ENCODE measurements at places on chromosomes 5 and 9. TPM values are rescaled to one million over a fixed set of nuclear protein-coding genes. Genes with fewer than 3 reads are reported as not detected.
A peak's percentile ranks its signal among the peaks of the same experiment; 100 is the strongest.

KIF4B gene
- not detected for total RNA-seq

- H3K27ac ChIP-seq, result no peak overlapping the region
- H3K36me3 ChIP-seq, result peaks cover 21% of the 10 kb centered on the region
- no peak overlapping the region for H3K4me3 ChIP-seq
- no peak for DNase-seq
Measured at GRCh38 chr9:111533099-111533790, 8.3 kb downstream of the ZNF483 start.

DNA sequence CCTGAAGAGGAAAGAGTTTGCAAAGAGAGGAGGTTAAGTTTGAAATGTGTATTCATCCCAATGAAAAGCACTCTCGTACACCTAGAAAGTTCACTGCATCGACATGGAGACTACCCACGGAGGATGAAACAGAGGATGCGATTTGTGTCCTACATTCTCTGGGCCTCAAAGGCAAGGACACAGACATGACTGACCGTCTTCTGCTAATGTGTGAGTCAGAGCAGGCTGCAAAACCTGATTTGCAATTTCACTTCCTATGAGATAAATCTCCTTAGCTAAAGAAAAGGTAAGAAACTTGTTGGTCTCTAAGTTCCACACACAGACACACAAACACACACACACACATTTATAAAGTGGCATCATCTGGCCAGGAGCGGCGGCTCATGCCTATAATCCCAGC lies 98.6 kb downstream of the GNAQ start:
- H3K4me3 ChIP-seq, result no peak overlapping the region
- no peak overlapping the region for H3K27ac ChIP-seq
- H3K36me3 ChIP-seq, result no peaks in the 10 kb centered on the region
- DNase-seq, result no peak

IRX1 gene
- 13.8 TPM for total RNA-seq

DNA sequence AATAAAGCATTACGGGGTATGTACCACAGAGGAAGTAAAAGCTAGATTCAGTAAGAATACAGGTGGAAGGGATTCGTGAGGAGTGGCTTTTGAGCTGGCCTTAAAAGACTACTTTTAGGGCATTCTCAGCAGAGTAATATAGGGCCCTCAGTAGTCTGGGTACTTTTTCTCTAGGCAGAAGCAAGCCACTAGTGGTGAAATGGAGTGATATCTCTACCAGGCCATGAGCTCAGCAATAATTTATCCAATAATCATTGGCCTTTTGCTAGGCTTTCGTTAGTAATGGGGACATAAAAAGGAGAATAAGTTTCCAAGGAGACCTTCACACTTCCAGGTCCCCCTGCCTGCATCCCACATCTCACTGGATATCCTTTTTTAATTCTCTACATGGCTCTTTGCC lies 1.7 kb downstream of the POLR3G start:
- no peak for DNase-seq
- H3K4me1 ChIP-seq, result peaks cover 22% of the 10 kb centered on the region
- no peak overlapping the region for H3K27ac ChIP-seq
- no peak overlapping the region for H3K4me3 ChIP-seq

- peaks cover 5% of the 10 kb centered on the region for H3K36me3 ChIP-seq
- no peaks in the 10 kb centered on the region for H3K4me1 ChIP-seq
- DNase-seq, result no peak
- H3K27ac ChIP-seq, result no peak overlapping the region
- H3K4me3 ChIP-seq, result no peak overlapping the region
Measured at GRCh38 chr5:175712313-175712680, 54.4 kb downstream of the HRH2 start.

TPPP gene
- total RNA-seq, result 0.17 TPM

DNA sequence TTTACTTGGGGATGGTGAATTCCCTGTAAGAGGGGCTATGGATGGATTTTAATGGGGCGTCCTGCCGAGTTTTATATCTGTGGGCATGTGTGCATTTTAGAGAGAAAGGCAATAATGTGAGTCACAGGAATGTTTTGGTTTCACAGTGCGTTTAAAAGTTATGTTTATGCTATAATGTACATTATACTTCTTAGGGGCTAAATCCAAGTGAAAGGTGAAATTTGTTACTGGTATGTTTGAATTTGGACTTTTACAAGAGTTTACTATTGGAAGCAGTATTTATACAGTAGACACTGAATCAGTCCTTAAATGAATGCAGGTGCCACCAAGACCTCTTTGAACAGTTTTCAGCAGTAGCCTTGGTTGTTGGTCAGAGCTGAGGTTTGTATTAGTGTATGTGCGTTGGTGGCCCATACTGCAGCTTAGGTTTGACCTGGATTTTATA lies 5.6 kb downstream of the JMY start:
- H3K27me3 ChIP-seq, result no peaks in the 10 kb centered on the region
- peak; percentile 9 for DNase-seq
- H3K4me3 ChIP-seq, result peak overlapping the region; percentile 66
- no peak overlapping the region for H3K27ac ChIP-seq
- peaks cover 36% of the 10 kb centered on the region for H3K4me1 ChIP-seq
- H3K36me3 ChIP-seq, result peaks cover 12% of the 10 kb centered on the region

- no peak for DNase-seq
- H3K4me3 ChIP-seq, result no peak overlapping the region
- H3K4me1 ChIP-seq, result peaks cover 8% of the 10 kb centered on the region
- no peak overlapping the region for H3K27ac ChIP-seq
Measured at GRCh38 chr5:73781107-73781768, 155.2 kb downstream of the ARHGEF28 start.

IL3 gene
- total RNA-seq, result not detected

TTC23L gene
- total RNA-seq, result 0.69 TPM

IFNK gene
- total RNA-seq, result not detected

MEF2C gene
- 0.05 TPM for total RNA-seq

GRCh38 chr9:131402738-131403492 lies 9.0 kb downstream of the PRRC2B start:
- H3K27ac ChIP-seq, result peak overlapping the region; percentile 78
- DNase-seq, result peak; percentile 96
- peaks cover 29% of the 10 kb centered on the region for H3K36me3 ChIP-seq
- peaks cover 56% of the 10 kb centered on the region for H3K4me1 ChIP-seq

DNA sequence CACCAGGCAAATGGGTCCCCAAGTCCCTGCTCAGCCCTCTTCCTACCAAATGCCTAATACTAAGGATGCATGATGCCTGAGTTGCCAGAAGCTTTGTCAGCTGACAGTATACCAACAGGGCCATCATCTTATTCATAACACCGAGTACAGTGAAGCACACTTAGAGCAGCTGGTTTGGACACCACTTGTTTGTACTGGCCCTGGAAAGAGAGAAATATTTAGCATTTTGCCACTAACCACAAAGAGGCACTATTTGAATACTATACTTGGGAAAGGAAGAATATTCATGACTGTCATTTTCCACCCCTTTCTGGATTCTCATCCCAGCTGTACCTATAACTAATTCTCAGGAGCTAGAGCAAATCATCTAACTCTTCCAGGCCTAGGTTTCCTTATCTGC lies 364.4 kb upstream of the KIF2A start:
- no peaks in the 10 kb centered on the region for H3K4me1 ChIP-seq
- no peaks in the 10 kb centered on the region for H3K27me3 ChIP-seq
- no peak overlapping the region for H3K27ac ChIP-seq
- no peaks in the 10 kb centered on the region for H3K36me3 ChIP-seq
- DNase-seq, result no peak
- H3K4me3 ChIP-seq, result no peak overlapping the region

GRCh38 chr5:158153508-158153907 lies 294.6 kb upstream of the CLINT1 start:
- no peak overlapping the region for H3K4me3 ChIP-seq
- H3K27me3 ChIP-seq, result no peaks in the 10 kb centered on the region
- no peak for DNase-seq
- H3K36me3 ChIP-seq, result no peaks in the 10 kb centered on the region
- no peak overlapping the region for H3K27ac ChIP-seq
- H3K4me1 ChIP-seq, result peaks cover 12% of the 10 kb centered on the region

DNA sequence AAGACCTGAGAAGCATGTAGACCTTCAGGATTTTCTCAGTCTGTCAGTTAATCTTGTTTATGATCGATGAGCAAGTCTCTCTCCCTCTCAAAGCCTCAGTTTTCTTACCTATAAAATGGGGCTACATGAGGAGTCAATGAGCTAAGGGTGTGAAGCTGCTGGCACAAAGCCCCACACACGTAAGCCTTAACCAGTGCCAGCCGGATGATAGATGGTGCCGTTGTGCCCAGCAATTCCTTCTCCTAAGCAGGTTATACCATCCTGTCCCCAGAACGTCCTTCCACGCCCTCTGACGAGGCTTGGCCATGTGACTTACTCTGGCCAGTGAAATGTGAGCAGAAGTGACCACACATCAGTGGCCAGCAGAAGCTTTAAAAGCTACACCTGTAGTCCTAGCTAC lies 179.0 kb downstream of the C9orf50 start:
- no peak overlapping the region for H3K4me3 ChIP-seq
- DNase-seq, result peak; percentile 38
- no peaks in the 10 kb centered on the region for H3K36me3 ChIP-seq

DNA sequence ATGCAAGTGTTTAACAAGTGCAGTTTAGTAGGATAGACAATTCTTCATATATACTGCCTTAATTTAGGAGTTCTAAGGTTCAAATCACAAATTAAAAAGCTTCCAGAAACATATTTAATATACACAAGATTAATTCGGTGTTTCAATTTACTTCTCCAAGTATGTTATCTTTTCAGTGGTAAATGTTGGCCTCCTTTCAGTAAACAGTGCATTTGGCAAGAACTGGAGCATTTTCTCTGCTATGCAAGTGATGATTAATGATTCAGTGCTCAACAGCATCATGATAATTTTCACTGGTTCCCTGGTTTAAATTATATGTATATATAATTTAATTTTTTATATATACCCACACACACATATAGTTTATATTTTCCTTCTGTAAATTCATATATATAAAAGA lies 541.7 kb downstream of the EFNA5 start:
- no peaks in the 10 kb centered on the region for H3K4me1 ChIP-seq
- no peaks in the 10 kb centered on the region for H3K27me3 ChIP-seq
- no peak overlapping the region for H3K27ac ChIP-seq
- DNase-seq, result peak; percentile 46
- H3K4me3 ChIP-seq, result no peak overlapping the region

TOR1A gene
- 33.6 TPM for total RNA-seq

- no peaks in the 10 kb centered on the region for H3K4me1 ChIP-seq
- DNase-seq, result no peak
- no peak overlapping the region for H3K4me3 ChIP-seq
- H3K27me3 ChIP-seq, result peaks cover 41% of the 10 kb centered on the region
- H3K36me3 ChIP-seq, result no peaks in the 10 kb centered on the region
Measured at GRCh38 chr9:20478786-20479185, 143.5 kb downstream of the MLLT3 start.

- no peak for DNase-seq
- H3K36me3 ChIP-seq, result peaks cover 6% of the 10 kb centered on the region
- no peak overlapping the region for H3K4me3 ChIP-seq
- H3K4me1 ChIP-seq, result peaks cover 9% of the 10 kb centered on the region
- H3K27ac ChIP-seq, result no peak overlapping the region
Measured at GRCh38 chr9:137452006-137452760, 7.0 kb downstream of the NSMF start.

DNA sequence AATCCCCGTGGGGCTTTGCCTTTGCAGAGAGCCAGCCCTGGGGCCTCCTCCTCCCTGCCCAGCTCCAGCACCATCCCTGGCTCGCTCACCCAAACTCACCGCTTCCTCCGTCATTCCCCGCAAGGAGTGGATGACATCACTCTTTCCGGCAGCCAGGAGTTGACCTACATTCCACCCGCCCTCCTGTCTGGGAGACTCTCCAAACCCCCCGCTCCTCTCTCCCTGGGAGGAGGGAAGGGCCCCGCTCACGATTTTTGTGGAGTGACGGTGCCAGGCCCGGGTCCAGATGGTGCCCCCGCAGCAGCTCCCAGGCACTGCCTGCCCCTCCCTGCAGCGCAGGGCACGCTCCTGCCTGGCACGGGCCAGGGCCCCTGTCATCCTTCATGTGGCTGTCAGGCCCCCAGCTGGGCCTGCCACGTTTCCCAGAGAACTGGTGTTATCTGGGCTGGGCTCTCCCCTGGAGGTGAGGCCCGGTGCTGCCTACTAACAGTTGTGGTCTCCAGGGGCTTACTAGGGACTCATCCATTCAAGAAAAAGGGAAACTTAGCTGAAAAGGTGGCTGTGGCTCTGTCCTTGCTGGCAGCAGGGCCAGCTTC lies 52.3 kb downstream of the NTNG2 start:
- peak overlapping the region; percentile 39 for H3K4me3 ChIP-seq
- peak overlapping the region; percentile 70 for H3K27ac ChIP-seq
- no peaks in the 10 kb centered on the region for H3K36me3 ChIP-seq
- peak; percentile 75 for DNase-seq
- H3K4me1 ChIP-seq, result peaks cover 6% of the 10 kb centered on the region
- H3K27me3 ChIP-seq, result peaks cover 21% of the 10 kb centered on the region

DNA sequence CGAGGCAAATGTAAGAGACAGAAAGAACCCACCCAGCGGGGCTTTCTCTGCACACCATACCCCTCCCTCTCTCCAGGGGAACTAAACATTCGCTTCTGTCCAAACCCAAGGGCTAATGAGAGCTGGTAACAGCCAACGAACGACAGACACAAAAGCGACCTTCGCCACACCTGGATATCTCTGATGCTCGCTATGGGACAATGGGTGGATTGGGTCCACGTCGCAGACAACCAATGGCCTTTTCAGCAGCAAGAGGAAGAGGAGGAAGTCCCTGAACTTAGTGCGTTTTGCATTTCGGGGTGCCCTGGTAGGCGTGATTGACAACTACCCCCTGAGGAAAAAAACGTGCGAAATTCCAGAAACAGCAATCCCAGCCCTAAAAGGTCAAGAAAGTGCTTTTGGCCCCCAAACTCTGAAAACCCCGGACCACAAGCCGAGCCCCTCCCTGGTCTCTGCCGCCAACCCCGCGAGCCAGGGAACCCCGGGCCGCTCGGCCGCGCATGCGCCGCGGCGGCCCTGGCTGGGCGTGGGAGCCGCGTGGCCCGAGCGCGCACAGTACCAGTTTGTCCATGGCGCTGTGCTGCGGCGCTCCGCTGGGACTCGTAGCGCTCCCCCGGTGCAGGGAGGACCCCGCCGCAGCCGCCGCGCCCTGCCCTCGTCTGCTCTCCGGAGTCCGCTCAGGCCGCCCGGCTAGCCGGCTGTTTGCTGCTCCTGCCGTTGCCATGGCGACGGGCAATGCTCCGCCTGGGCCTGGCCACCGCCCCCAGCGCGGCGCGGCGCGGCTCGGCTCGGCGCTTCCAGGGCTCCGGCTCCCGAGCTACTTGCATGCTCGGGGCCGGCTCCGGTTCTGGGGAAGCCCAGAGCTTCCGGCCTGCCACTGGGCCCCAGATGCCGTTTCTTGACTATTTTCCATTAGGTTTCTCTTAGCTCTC lies 66.9 kb upstream of the DNAH5 start:
- no peaks in the 10 kb centered on the region for H3K4me1 ChIP-seq
- H3K27me3 ChIP-seq, result no peaks in the 10 kb centered on the region
- DNase-seq, result peak; percentile 81
- peak overlapping the region; percentile 70 for H3K4me3 ChIP-seq

GRCh38 chr9:132516911-132517310 lies 65.5 kb upstream of the BARHL1 start:
- no peaks in the 10 kb centered on the region for H3K36me3 ChIP-seq
- peaks cover 51% of the 10 kb centered on the region for H3K27me3 ChIP-seq
- H3K27ac ChIP-seq, result no peak overlapping the region
- no peaks in the 10 kb centered on the region for H3K4me1 ChIP-seq

All from MCF 10A (cell line).